Naive B cell (primary cell): ENCODE measurements at places on chromosomes 13 and 19.

- no peak for DNase-seq
Observed at GRCh38 chr19:42068756-42069571, 1.0 kb downstream of the GRIK5 start.

DNA sequence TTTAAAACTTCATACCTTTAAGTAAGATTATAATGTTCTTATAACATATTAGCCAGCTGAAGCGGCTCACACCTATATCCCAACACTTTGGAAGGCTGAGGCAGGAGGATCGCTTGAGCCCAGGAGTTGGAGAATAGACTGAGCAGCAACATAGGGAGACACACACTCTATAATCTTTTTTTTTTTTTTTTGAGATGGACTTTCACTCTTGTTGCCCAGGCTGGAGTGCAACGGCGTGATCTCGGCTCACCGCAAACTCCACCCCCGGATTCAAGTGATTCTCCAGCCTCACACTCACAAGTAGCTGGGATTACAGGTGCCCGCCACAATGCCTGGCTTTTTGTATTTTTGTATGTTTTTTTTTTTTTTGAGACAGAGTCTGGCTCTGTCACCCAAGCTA, 37.3 kb downstream of the SPRYD7 start:
- no peak for DNase-seq

DNA sequence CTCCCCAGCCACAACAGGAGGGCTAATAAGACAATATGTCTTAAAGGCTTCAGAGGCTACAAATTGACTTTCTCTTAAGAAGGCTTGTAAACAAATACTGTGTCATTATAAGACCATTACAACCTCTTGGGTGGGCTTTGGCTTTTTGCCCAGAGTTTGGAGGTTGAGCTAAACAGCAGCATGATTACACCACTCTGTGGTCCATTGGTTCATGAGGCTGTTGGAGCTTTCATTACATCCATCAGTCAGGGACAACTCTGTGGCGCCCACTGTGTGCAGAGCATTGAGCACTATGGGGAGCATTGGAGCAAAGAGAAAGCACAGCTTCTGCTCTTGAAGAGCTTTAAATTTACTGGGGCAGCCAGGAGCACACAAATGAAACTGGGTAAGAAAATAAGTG, 75.9 kb downstream of the TNFSF11 start:
- no peak for DNase-seq

GRCh38 chr13:20553311-20553710, 13.6 kb upstream of the IFT88 start:
- no peak for DNase-seq

- no peak for DNase-seq
Observed at GRCh38 chr13:100534147-100534843, 54.3 kb downstream of the GGACT start.

- DNase-seq, result no peak
Observed at GRCh38 chr13:104571161-104571892, 1505.1 kb upstream of the SLC10A2 start.

- DNase-seq, result peak; percentile 34
Observed at GRCh38 chr19:13764821-13765394, 586 bp downstream of the MRI1 start.

- DNase-seq, result no peak
Observed at GRCh38 chr13:77325371-77325980, 1.4 kb downstream of the MYCBP2 start.
